ENCODE measurements at places on chromosomes 4 and X.

GRCh38 chrX:65668377-65669310 lies 1.2 kb downstream of the MSN start:
- peak; percentile 63 for DNase-seq

DNA sequence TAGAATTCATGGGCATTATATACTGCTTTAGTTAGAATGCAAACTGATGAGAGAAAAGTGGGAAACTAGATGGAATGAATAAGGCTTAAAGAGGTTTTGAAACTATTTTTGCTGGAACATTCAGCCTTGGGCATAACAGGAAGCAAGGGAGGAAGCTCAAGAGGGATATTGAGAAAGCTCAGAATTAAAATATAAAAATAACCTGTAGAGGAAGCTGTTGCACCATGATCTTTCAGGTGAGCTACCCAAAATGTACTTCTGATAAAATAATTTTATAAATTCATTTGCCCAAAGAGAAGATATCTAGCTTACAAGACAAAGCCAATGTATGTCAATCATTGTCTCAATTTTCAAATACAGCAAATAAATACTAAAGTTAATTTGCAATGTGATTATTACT lies 11.3 kb downstream of the GC start:
- no peak for DNase-seq

DNA sequence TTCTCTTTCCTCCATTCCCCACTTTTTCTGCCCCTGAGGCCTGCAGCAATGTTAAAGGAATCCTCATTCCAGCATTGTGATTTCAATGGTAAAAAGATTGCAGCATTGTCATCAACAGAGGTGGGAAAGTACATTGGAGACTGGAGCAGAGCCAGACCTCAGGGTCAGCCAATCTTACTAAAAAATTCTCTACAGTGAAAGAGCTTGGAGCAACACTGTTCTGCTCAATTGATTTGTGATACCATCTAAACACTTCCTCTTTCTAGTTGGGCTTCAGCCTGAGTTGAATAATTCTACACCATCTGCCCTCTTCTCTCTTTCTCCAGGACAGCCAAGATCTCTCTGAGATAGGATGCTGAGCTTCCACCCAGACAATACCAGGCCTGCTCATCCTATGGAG lies 176.5 kb downstream of the AR start:
- no peak for DNase-seq

DNA sequence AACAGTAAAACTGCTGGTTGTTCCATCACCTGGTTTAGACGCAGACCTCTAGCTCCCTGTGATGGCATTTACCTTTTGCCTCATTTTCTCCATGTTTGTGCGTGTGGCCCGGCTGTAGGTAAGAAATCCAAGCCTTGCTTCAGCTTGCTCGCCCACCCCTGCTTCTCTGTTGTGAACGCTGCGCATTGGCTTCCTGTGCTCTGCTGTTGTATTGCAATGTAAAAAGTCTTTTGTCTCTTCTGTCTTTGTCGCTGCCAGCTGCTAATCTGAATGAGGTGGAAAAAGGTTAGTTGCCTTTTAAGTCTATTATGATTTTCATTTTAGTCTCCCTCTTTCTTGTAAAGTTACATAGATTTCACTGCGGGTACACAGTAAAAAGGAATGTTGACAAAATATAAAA lies 127.3 kb upstream of the PACRGL start:
- DNase-seq: no peak

DNA sequence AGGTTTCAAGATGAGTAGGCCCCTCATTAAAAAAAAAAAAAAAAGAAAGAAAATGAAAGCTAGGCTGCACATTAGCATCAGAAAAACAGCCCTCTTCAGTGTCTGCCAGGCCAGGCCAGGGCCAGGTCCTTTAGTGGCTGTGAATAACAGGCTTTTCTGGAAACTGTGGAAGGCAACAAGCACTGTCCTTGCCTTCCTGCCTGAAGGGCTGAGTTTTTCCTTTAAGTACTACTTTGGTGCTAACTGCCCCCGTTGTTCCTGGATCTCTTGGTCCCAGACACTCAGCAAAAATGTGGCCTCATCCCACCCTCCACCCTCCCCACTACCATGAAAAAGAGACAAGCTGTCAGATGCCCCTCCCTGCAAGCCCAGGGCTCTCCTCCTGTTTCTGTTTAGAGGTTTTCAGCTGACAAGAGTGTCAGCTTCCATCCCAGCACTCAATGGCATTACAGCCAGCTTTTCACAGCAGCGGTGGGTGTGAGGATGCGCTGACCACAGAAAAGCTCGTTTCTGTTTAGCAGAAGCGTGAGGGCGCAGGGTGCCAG lies 174.2 kb downstream of the NHS start:
- no peak for DNase-seq

DNA sequence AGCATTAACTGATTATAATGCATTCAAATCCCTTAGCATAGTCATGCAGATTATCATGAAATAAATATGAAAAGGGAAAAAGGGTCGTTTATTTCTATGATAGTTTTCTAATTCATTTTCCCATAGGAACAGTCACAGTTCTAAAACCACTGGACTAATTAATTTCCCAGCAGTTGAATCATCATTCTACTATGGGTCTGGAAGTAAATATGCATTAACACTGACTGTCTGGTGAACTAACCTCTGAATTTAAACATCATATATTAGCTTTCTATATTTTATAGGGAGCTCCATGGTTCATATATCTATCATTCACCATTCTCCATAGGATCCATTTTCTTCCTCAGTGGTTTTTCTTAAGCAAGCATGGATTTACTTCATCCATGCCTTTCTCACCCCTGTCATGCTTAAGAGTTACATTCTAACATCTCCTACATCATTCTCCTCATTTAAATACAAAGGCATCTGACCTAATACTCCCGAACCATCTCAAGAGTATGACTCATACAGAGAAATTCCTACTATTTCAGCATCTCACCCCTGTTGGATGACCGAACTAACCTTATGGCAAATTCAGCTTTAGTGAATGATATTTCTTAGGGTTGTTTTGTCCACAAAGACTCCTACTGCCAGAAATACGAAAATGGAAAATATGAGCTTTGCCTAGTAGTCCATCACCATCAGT lies 198.7 kb upstream of the ADAMTS3 start:
- DNase-seq: no peak

DNA sequence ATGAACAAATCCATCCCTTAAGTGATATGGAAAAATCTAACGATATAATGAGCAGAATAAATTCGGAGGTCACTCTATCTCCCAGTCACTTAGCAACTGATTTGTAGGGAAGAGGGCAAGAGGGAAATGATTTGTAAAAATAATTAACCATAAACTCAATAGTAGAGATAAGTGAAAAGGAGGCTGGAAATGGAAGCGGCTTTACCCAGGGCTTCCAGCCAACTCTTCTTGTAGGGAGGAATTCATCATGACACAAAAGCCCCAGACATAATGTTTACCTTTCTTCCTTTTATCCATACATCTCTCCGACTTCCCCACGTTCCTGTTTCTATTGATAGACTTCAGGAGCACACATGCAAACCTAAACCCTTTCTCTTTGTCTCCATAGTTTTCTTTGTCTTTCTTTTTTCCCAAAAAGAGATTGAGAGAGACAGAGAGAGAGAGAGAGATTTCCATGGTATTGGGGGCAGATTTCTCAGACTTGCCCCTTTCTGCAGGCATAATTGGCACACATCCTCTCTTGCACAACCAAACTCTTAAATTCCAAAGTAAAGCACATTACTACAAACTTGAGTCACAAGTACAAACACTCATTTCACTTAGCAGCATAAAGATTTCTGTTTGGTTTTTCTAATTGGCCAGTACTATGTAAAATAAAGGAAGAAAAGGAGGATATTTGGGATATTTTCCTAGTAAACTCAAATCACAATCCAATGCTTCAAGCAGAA lies 140.9 kb downstream of the MAPK10 start:
- no peak for DNase-seq

GRCh38 chrX:15512401-15512965 lies 11.9 kb downstream of the BMX start:
- no peak for DNase-seq

- no peak for DNase-seq
Observed at GRCh38 chr4:69849297-69849696, 10.6 kb downstream of the SULT1E1 start.

DNA sequence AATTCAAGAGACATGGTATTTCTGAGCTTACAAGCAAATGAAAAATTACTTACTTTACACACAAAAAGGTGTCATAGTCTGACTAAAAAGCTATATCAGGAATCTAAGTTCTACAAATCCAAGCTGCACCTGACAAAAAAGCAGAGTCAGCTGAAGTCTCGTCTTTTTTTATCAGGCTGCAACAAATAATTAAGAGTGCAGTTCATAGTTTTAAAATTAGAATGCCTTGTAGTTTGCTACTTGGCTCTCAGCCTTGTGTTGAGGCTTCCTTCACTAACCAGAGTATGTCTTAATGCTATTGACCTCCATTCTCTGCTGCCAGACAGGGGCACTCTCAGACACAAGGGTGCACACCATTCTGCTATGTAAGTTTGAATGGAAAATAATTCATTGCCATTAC lies 940.7 kb downstream of the PCDH7 start:
- no peak for DNase-seq

GRCh38 chr4:87865288-87865687 lies 32.5 kb downstream of the MEPE start:
- no peak for DNase-seq

DNA sequence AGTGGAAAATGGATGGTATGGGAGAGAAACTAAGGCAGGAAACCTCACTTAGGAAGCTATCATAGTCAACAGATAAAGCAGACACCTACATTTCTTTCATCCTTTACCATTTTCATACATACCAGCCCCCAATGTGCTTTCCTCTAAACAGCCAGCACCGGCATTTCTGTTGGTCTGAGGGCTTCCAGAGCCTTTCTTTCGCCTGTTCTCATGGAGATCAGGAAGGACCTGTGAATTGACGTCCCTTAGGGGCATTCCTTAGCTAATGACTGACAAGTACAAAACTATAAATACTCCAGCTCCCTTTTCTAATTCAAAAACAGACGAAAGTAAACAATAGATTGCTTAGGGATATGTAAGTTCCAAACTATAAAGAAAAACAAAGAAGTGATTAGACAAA lies 215.5 kb upstream of the CNKSR2 start:
- no peak for DNase-seq

- no peak for DNase-seq
Observed at GRCh38 chr4:69122476-69122875, 26.2 kb downstream of the UGT2B7 start.

- no peak for DNase-seq
Observed at GRCh38 chr4:178080312-178080711, 638.1 kb upstream of the AGA start.

- DNase-seq: peak; percentile 4
Observed at GRCh38 chr4:179307297-179308136, 1865.3 kb upstream of the AGA start.

DNA sequence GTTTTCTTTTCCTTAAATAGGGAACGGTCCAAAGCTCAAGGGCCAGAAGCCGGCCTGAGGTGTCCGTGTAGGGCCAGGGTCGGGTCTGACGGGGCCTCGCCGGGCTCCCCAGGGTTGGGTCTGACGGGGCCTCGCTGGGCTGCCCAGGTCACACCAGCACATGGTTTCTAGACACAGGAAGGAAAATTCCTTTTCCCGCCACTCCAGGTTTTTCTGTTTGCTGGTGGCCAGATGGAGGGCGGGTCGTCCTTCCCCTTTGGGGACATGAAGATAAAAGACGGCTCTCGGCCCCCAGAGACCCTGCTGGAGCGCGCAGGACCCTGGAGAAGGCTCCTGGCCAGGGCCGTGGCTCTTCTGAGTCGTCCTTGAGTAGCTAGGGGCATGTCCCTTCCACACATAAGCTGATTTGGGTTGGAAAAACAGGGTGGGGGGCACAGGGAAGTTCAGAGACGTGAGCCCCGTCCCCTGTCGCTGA lies 35.1 kb downstream of the PIGG start:
- no peak for DNase-seq

GRCh38 chr4:163554870-163555465 lies 60.5 kb downstream of the TMA16 start:
- peak; percentile 38 for DNase-seq

GRCh38 chr4:98204236-98204553 lies 57.0 kb upstream of the RAP1GDS1 start:
- DNase-seq: no peak

DNA sequence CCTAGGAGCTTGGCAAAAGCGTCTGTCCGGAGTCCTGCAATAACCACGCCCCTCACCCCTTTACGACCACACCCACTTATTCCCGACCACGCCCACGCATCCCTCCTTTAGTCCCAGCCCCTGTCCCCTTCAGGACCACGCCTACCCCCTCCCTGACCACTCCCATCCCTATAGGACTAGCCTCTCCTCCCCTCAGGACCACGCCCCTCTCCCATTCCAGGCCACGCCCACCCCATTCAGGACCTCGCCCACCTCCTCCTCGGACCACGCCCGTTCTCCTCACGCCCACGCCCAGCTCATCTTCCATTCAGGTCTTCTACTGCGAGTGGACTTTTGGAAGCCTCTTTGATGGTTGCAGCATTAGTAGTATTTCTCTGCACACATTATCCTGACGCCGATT lies 131.2 kb upstream of the STX18 start:
- DNase-seq: no peak

GRCh38 chr4:141174457-141174856 lies 41.2 kb upstream of the RNF150 start:
- no peak for DNase-seq

- DNase-seq: no peak
Observed at GRCh38 chrX:933611-934010, 278.8 kb downstream of the CRLF2 start.

DNA sequence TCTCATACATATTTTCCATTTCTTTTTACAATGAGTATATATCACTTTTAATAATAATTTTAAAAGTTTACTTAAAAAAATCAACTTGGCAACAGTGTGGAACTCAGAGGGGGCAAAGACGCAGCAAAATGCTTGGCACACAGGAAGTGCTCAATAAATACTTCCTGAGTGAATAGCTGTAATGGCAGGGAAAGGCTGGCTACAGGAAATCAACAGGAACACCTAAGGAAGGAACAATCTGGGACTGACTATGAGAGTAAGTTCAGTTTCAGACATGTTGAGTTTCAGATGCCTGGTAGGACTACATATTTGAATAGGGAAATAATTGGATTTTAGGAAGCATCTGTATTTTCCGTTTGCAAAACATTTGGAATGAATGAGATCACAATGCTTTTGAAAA lies 137.6 kb downstream of the SCLT1 start:
- no peak for DNase-seq

GRCh38 chr4:144223149-144223548 lies 82.6 kb upstream of the GYPA start:
- DNase-seq: no peak

GRCh38 chr4:36386691-36387090 lies 105.3 kb downstream of the DTHD1 start:
- no peak for DNase-seq

GRCh38 chrX:151873096-151873495 lies 39.6 kb upstream of the MAGEA4 start:
- no peak for DNase-seq

DNA sequence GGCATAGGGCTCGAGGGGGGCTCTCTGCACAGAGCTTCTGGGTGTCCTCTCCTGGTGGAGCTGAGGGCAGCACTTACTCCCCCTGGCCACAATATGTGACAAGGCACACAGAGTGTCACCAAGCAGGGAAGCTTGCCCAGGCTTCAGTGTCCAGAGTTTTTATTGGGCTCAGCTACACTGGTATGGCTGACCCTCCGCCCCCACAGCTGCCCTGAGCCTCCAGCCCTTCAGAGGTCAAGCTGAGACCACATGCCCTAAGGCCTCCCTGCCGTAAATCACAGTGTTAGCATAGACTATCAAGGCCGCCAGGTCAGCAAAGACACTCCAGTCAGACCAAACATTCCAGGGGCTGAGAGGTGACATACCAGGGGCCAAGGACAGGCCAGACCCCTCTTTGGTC lies 59.0 kb downstream of the EVC start:
- no peak for DNase-seq

- no peak for DNase-seq
Observed at GRCh38 chr4:10123227-10124101, 6.9 kb upstream of the WDR1 start.
